HuH-7.5 (cell line): ENCODE measurements at places on chromosomes 13 and 19.

- no peak for DNase-seq
Measured at GRCh38 chr13:30196025-30196424, 111.3 kb downstream of the KATNAL1 start.

GRCh38 chr13:87052731-87053130 is 618.4 kb upstream of the SLITRK5 start:
- no peak for DNase-seq

GRCh38 chr13:35593651-35594050 is 117.2 kb upstream of the MAB21L1 start:
- DNase-seq = no peak

DNA sequence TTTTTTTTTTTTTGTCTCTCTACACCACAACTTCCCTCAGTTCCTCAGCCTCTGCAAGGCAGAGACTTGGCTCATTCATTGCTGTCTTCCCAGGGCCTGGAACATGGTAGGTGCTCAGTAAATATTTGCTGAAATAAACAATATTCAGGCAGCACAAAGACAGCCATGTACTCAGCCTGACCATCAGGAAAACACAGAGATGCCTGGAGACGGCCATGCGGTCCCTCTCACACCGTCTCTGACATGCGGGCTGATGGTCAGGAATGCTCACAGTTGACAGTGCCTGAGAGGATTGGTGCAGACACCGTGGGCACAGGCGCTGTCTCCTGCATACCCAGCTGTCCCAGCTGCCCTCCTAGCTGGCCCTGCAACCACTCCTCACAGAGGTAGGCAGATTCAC is 924 bp downstream of the PRAM1 start:
- no peak for DNase-seq

DNA sequence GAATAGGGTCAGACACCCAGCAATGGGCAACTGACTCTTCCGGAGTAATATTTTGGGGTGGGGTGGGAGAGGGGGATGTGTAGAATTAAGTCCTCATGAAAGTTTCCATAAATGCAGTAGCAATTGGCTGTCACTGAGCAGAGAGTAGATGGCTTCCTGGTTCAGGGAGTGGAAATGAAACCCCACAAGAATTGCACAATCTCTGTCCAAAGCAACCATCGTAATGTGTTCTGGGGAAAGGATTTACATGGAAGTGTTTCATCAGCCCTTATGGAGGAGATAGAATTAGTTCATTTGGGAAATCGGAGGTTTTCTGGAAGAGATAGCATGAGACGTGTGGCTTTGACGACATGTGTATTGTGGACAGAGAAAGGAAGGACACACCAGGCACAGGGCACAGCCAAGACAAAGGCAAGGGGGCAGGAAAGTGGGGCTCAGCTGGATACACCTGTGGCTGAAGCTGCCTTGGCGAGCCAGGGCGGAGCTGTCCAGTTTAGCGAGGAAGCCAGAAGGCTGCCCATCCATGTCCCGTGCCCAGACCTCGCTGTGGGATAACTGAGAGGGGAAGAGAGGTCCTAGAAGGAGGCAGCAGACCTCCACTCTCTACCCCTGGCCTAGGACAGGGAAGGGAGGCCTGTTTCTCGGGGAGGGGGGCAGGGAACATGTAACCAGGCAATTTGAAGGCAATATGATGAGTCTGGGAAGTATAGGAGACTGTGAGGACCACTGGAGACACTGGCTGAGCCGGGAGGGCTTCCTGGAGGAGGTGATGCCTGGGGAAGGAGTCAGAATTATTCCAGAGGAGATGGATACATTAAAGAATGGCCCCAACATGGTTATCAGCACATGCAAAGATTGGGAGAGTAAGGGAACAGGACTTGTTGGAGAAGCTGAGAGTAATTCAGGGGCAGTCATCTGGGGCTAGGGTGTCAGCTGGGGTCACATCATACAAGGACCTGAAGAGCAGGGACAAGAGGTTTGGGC is 2.6 kb upstream of the CLEC4G start:
- DNase-seq = no peak

- no peak for DNase-seq
Measured at GRCh38 chr13:76887076-76887563, 915 bp upstream of the KCTD12 start.

- DNase-seq = no peak
Measured at GRCh38 chr13:91142572-91142971, 204.9 kb upstream of the MIR17HG start.

DNA sequence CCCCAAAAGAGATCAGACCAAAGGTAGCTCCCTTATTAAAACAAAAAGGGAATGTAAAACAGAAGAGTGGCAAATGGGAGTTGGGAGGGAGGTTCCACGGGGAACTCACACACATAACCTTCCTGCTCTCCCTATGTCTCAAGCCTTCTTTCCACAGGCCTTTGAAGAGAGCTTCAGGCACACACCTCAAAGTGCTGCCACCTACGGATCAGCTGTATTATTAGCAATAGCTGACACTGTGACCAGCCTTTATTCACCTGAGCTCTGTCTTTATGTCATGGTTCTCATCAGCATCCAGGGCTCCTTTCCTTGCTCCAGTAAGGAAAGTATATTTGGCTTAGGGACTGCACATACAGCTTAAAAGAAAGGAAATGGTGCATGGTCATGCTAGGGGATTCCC is 11.3 kb downstream of the ZNF571 start:
- no peak for DNase-seq

- no peak for DNase-seq
Measured at GRCh38 chr19:54297759-54298305, 15.1 kb downstream of the LILRA5 start.

- no peak for DNase-seq
Measured at GRCh38 chr13:93146584-93147297, 79.9 kb upstream of the GPC6 start.

GRCh38 chr13:110047496-110047895 is 259.5 kb downstream of the COL4A1 start:
- DNase-seq = no peak

- no peak for DNase-seq
Measured at GRCh38 chr13:39879286-39880035, 224.0 kb downstream of the COG6 start.

- DNase-seq = no peak
Measured at GRCh38 chr13:67281466-67281865, 51.3 kb upstream of the PCDH9 start.

DNA sequence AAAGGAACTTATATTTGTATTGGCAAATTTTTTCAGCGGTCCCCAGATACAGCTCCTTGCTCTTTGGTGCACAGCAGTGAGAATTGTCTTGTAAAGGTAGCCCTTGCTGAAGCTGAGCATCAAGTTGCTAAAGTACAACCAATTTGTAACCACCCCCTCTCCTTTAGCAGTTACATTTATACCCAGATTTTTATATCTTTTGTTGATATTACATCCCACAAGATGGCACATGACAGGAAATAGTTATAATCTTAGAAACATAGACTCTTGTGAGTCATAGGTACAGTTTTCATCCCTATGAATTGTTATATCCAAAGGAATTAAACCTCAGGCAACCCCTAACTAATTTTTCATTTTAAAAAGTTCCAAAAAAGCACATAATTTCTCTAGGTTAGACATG is 523.0 kb upstream of the SLITRK1 start:
- DNase-seq = no peak

DNA sequence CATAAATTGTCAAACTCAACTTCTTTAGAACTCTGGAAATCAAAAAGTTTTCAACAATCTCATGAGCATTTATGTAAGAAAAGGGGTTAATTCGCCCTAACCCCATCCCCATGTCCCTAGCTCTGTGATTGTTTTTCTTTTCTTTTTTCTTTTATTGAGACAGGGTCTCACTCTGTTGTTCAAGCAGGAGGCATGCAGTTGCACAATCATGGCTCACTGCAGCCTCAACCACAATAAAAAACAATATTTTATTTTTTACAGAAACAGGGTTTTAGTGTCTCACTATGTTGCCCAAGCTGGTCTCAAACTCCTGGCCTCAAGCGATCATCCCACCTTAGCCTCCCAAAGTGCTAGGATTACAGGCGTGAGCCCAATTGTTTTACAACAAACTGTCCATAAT is 16.7 kb downstream of the VWA8 start:
- no peak for DNase-seq

- no peak for DNase-seq
Measured at GRCh38 chr19:2271234-2272103, 10.5 kb downstream of the PEAK3 start.

DNA sequence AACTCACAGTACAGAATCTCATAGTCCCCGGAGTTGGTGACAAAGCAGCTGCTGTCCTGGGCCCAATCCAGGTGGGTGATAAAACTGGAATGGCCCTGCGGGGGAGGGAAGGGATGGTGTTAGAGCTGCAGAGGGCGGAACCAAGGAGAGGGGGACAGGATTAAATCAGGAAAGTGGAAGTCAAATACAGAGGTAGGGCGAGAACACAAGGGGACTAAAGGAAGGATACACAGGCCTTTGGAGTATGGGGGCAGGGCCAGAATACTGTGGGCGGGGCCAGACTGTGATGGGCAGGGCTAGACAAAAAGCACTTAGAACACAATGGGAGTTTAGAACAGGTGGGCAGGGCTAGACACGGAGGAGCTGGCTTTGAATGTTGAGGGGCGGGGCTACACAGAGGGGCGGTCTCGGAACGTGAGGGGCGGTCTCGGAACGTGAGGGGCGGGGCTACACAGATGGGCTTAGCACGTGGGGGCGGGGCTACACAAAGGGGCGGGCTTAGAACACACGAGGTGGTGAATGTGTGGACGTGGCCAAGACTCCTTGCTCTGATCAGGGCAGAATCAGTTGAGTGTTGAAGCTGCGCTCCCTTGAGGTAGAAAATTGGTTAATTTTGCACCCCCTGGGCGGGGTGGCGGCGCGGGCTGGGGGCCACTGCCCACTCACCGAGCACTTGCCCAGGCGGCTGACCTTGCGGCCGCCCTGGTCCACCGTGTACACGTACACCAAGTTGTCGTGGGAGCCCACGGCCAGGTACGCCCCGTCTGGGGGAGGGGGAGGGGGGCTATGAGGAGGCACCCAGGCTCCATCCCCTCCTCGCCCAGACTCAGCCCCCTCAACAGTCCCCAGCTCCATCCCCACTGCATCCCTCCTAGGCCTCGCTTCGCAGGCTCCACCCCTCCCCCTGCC is 14.0 kb upstream of the GPR4 start:
- DNase-seq = no peak

DNA sequence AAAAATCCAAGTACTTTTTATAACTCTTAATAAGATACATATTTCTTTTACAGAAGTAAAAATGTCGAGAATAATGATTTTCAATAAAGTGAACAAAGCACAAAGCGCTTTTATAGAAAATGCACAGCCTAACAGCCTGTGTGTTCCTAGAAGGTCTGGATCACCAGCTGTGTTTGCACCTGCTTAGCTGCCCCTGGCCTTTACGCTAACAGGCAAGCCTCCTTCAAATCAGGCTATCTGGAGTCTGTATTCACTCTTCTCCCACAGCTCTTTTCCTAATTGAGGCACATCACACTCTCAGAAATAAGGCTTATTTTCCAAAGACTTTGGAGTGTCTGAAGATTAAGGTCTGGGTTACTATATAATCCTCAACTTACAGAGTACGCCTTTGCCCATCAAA is 183.1 kb downstream of the LHFPL6 start:
- no peak for DNase-seq

GRCh38 chr13:42807866-42808265 is 26.5 kb downstream of the FAM216B start:
- DNase-seq = no peak

GRCh38 chr13:97212601-97213040 is 9.5 kb upstream of the MBNL2 start:
- DNase-seq = no peak

DNA sequence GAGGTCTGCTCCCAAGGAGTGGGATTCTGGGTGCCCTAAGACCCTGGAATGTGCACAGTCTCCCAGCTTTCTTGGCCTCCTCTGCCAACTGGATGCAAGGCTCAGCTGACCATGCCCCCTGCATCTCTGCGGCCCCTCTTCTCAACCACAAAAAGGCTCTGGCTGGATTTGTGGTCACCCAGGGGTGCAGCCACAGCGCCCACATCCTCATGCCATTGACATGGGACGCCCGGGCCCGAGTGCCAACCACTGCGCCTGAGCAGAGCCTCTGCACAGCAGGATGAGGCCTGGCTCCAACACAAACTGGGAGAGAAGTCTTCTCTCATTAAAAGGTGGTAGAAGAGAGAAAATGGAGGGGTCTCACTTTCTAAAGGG is 103.5 kb downstream of the FOXO1 start:
- DNase-seq = no peak

DNA sequence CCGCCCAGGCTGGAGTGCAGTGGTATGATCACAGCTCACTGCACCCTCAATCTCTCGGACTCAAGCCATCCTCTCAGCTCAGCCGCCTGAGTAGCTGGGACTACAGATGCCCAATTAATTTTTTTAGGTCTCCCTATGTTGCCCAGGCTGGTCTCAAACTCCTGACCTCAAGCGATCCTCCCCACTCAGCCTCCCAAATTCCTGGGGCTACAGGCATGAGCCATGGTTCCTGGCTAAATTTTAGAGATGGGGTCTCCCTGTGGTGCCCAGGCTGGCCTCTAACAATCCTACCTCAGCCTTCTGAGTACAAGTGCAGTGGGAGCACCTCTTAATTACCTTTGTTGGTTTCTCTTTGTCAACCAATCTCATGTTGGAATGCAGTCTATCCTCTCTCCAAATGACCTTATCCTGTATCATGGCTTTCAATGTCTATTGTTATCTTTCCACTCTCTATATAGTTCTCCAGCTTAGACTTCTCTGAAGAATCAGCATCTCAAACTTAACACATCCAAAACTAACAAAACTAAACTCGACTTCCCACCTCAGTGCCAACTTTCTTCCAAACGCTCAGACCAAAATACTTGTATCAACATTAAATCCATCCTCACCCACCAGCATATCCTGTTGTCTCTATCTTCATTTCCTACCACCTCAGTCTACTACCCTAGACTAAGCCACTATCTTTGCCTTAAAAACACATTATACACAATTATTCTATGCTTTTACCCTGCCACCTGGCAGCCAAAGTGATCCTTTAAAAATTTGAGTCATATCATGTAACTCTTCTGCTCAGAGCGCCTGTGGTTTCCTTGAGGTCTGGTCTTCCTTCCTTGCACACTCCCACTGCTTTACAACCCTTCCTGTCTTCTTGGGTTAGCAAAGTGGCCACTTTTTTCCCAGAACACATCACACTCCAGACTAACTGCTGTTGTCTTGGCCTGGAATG is 6.7 kb downstream of the TPT1 start:
- DNase-seq = no peak

DNA sequence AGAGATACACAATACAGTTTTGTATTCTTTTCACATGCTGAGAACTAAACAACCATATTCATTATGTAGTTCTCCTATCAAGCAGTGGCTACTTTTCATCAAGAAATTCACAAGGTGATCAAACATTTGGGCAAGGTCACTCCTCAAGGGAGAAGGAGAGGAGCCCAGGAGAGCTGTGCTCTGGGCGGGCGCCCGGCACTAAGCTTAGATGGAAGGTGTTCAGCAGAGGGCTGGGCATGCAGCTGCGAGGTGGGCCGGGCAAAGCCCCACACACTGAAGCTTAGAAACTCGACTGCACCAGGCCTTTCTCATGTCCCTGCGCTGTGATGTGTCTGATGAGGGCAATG is 30.4 kb upstream of the SPACA7 start:
- DNase-seq = no peak

- DNase-seq = no peak
Measured at GRCh38 chr19:38022791-38023670, 116.0 kb downstream of the SIPA1L3 start.

GRCh38 chr13:46686171-46686570 is 110.8 kb downstream of the ESD start:
- no peak for DNase-seq
